Hepatocyte (in vitro differentiated cells): ENCODE measurements at places on chromosomes 7 and 10. TPM values are rescaled to one million over a fixed set of nuclear protein-coding genes. Genes with fewer than 3 reads are reported as not detected.

DNA sequence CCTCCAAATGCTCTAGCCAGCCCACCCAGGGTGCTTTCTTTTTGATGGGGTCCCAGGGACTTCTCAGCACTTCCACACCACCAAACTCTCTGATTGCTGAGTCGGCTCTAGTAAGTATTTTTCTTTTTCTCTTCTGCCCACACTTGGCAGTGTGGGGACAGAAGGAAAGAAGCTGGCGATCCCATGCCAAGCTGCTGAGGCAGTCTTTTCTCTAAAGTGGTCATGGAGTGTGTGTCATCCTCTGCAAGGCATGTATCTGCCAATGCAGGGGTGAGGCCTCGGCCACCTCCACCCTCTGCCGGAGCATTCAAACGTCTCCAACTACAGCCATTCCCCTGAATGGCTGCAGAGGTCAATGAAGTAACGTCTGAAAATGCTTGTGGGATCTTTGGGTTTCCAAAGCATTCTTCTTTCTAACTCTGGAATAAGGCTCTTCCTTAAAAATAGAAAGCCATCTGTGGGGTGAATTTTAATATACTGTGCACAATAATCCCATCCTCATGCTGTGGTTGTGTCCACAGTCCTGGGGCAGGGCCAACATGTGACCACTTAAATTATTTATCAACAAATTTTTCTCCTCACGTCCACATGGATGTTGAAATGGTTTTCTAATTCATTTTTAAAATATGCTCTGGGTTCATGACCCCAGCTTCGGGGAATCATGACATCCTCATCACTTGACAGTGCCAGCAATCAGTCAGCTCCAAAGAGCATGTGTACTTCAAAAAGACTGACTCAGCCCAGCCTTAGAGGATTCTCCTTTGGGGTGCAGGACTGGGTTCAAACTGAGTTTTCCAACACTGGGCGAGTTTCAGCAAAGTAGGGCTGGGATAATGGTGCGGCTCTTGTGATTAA is 171.3 kb upstream of the ITGB1 start:
- H3K4me3 ChIP-seq: no peak overlapping the region
- peak overlapping the region; percentile 31 for H3K27ac ChIP-seq
- peaks cover 7% of the 10 kb centered on the region for H3K4me1 ChIP-seq
- no peaks in the 10 kb centered on the region for H3K27me3 ChIP-seq
- no peak for DNase-seq
- H3K36me3 ChIP-seq: no peaks in the 10 kb centered on the region

DNA sequence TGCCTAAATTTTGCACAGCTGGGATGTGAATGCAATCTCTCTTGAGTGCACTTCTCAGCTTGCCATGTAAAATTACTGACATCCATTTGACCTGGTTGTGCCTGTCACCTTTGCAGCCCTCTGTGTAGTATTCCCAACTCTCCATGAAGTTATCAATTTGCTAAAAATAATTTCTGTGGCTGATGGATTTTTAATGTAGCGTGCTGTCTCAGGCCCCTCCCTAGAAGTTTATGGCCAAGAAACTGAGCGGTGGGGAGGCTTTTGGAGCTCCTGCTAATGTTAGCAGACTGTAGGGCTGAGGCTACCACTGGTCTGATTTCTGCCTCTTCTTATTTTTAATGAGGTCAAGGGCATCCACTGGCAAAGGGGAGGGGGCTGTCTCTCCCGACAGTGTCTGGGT is 577.0 kb upstream of the DPP6 start:
- no peaks in the 10 kb centered on the region for H3K27me3 ChIP-seq
- no peak overlapping the region for H3K27ac ChIP-seq
- H3K4me3 ChIP-seq: no peak overlapping the region
- DNase-seq: no peak
- H3K36me3 ChIP-seq: no peaks in the 10 kb centered on the region

DNA sequence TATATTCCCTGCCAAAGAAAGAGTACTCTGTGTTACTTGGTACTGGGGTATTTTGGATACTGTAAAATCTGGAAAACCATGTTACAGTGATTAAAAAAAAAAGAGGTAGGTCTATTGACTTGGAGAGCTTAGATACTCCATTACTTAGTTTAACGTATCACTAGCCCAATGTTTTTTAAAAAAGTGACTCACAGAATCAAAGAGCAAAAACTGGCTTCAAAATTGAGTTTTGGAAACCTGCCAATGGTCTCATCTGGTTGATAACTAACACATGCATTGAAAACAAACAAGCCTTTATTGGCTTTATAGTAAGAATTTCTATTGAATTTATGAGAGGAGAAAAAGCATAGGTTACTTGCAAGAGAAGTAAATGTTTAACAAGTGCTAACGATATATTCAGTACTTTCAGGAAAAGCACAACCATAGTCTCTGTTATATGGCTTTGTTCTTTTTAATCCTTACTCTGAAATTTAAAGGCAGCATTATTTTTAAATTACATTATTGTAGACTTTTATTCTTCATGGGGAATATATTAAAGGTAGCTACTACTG is 563.3 kb upstream of the SORCS1 start:
- no peaks in the 10 kb centered on the region for H3K27me3 ChIP-seq
- peaks cover 10% of the 10 kb centered on the region for H3K4me1 ChIP-seq
- H3K4me3 ChIP-seq: no peak overlapping the region
- H3K36me3 ChIP-seq: no peaks in the 10 kb centered on the region
- H3K27ac ChIP-seq: no peak overlapping the region

GRCh38 chr10:103818105-103818504 is 37.3 kb downstream of the SH3PXD2A start:
- H3K4me3 ChIP-seq: no peak overlapping the region
- DNase-seq: no peak
- H3K27me3 ChIP-seq: no peaks in the 10 kb centered on the region
- no peaks in the 10 kb centered on the region for H3K36me3 ChIP-seq

DNA sequence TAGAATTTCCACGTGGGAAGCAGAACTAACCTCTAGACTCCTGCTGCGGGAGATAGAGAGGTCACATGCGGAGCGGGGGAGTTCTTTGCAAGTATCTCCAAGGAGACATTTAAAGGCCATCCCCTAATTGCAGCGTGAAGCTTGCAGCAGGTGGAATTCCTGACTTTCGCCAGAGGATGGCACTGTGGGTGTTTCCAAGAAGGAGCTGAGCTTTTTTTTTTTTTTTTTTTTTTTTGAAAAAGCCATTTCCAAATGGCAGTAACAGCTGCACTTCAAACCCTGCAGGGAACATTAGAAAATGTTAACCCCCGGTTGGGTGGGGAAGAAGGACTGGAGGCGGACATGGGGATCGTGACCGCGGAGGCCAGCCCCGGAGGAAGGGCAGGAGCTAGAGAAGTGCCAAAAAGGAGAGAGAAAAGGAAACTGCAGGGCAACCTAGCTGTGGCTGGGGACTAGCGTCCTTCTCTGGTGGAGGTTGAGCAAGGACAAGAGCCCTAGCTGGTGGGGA is 487.7 kb downstream of the TYW1 start:
- H3K36me3 ChIP-seq: no peaks in the 10 kb centered on the region
- peak; percentile 87 for DNase-seq
- no peak overlapping the region for H3K4me3 ChIP-seq
- no peaks in the 10 kb centered on the region for H3K27me3 ChIP-seq
- no peak overlapping the region for H3K27ac ChIP-seq

GRCh38 chr7:155832581-155832981 is 20.3 kb upstream of the SHH start:
- peak overlapping the region; percentile 86 for H3K27ac ChIP-seq
- H3K27me3 ChIP-seq: no peaks in the 10 kb centered on the region
- no peak overlapping the region for H3K4me3 ChIP-seq
- no peaks in the 10 kb centered on the region for H3K36me3 ChIP-seq
- no peak for DNase-seq

GRCh38 chr7:41732843-41733306 is 30.0 kb upstream of the INHBA start:
- H3K27me3 ChIP-seq: no peaks in the 10 kb centered on the region
- no peak overlapping the region for H3K27ac ChIP-seq
- H3K36me3 ChIP-seq: no peaks in the 10 kb centered on the region
- no peak overlapping the region for H3K4me3 ChIP-seq
- no peak for DNase-seq
- H3K4me1 ChIP-seq: no peaks in the 10 kb centered on the region

GRCh38 chr10:96708456-96708855 is 11.9 kb downstream of the PIK3AP1 start:
- H3K27me3 ChIP-seq: no peaks in the 10 kb centered on the region
- no peak for DNase-seq
- no peaks in the 10 kb centered on the region for H3K36me3 ChIP-seq
- no peak overlapping the region for H3K4me3 ChIP-seq

- DNase-seq: no peak
- no peaks in the 10 kb centered on the region for H3K27me3 ChIP-seq
- H3K36me3 ChIP-seq: no peaks in the 10 kb centered on the region
- H3K4me3 ChIP-seq: no peak overlapping the region
- no peaks in the 10 kb centered on the region for H3K4me1 ChIP-seq
Observed at GRCh38 chr10:45034301-45034700, 33.6 kb downstream of the ZNF22 start.

GRCh38 chr7:75971961-75972763 is 22.2 kb downstream of the TMEM120A start:
- no peaks in the 10 kb centered on the region for H3K36me3 ChIP-seq
- H3K27ac ChIP-seq: peak overlapping the region; percentile 43
- no peak overlapping the region for H3K4me3 ChIP-seq
- peaks cover 4% of the 10 kb centered on the region for H3K4me1 ChIP-seq
- DNase-seq: no peak
- H3K27me3 ChIP-seq: no peaks in the 10 kb centered on the region

- peaks cover 6% of the 10 kb centered on the region for H3K4me1 ChIP-seq
- DNase-seq: no peak
- H3K36me3 ChIP-seq: no peaks in the 10 kb centered on the region
- no peak overlapping the region for H3K4me3 ChIP-seq
- H3K27ac ChIP-seq: no peak overlapping the region
Observed at GRCh38 chr10:43197834-43198681, 59.8 kb downstream of the CSGALNACT2 start.

- H3K36me3 ChIP-seq: no peaks in the 10 kb centered on the region
- no peaks in the 10 kb centered on the region for H3K27me3 ChIP-seq
- peaks cover 16% of the 10 kb centered on the region for H3K4me1 ChIP-seq
- peak overlapping the region; percentile 83 for H3K27ac ChIP-seq
- no peak for DNase-seq
Observed at GRCh38 chr7:138889582-138890498, 91.3 kb downstream of the KIAA1549 start.

- no peak overlapping the region for H3K4me3 ChIP-seq
- H3K27ac ChIP-seq: no peak overlapping the region
- no peak for DNase-seq
- H3K4me1 ChIP-seq: no peaks in the 10 kb centered on the region
- no peaks in the 10 kb centered on the region for H3K36me3 ChIP-seq
Observed at GRCh38 chr10:29546773-29547313, 87.9 kb downstream of the SVIL start.

- no peak overlapping the region for H3K27ac ChIP-seq
- H3K4me3 ChIP-seq: no peak overlapping the region
- H3K36me3 ChIP-seq: no peaks in the 10 kb centered on the region
- DNase-seq: no peak
- no peaks in the 10 kb centered on the region for H3K4me1 ChIP-seq
- H3K27me3 ChIP-seq: no peaks in the 10 kb centered on the region
Observed at GRCh38 chr10:109824206-109824605, 99.1 kb downstream of the XPNPEP1 start.

GRCh38 chr10:14681305-14681704 is 93.4 kb downstream of the FAM107B start:
- H3K4me3 ChIP-seq: no peak overlapping the region
- H3K36me3 ChIP-seq: no peaks in the 10 kb centered on the region
- no peaks in the 10 kb centered on the region for H3K4me1 ChIP-seq
- no peaks in the 10 kb centered on the region for H3K27me3 ChIP-seq
- DNase-seq: no peak

- peaks cover 9% of the 10 kb centered on the region for H3K4me1 ChIP-seq
- no peak overlapping the region for H3K4me3 ChIP-seq
- peak overlapping the region; percentile 66 for H3K27ac ChIP-seq
- no peaks in the 10 kb centered on the region for H3K36me3 ChIP-seq
- peak; percentile 53 for DNase-seq
- H3K27me3 ChIP-seq: no peaks in the 10 kb centered on the region
Observed at GRCh38 chr10:104340111-104340526, 1.9 kb upstream of the ITPRIP start.

DNA sequence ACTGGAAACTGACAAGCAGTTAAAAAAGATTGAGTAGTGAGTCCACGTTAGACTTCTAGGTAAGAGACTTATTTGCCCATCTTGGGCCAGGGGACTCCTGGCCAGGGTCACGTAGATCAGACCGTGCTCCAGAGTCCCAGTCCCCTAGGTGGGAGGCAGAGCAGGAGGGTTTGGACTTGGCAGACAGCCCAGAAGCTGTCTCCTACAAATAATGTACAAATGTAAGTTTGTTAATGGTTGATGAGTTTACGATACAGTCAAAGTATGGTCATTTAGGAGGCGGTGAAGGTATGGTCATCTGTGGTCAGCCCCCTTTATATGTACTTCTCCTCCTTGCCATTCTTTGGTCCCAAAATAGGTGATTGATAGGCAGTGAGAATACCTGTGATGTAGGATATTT is 28.2 kb downstream of the INPP5F start:
- H3K4me1 ChIP-seq: peaks cover 23% of the 10 kb centered on the region
- H3K27me3 ChIP-seq: no peaks in the 10 kb centered on the region
- no peak overlapping the region for H3K4me3 ChIP-seq
- peak; percentile 43 for DNase-seq
- H3K36me3 ChIP-seq: no peaks in the 10 kb centered on the region

GRCh38 chr10:131993275-131993674 is 11.6 kb upstream of the BNIP3 start:
- DNase-seq: no peak
- no peaks in the 10 kb centered on the region for H3K36me3 ChIP-seq
- H3K4me3 ChIP-seq: no peak overlapping the region
- H3K27ac ChIP-seq: no peak overlapping the region

GRCh38 chr10:121309164-121309563 is 289.1 kb downstream of the FGFR2 start:
- H3K4me1 ChIP-seq: peaks cover 11% of the 10 kb centered on the region
- H3K27me3 ChIP-seq: no peaks in the 10 kb centered on the region
- no peak overlapping the region for H3K4me3 ChIP-seq

- DNase-seq: no peak
- H3K36me3 ChIP-seq: no peaks in the 10 kb centered on the region
- peaks cover 6% of the 10 kb centered on the region for H3K27me3 ChIP-seq
Observed at GRCh38 chr10:130998642-130999041, 312.9 kb downstream of the TCERG1L start.

- H3K27me3 ChIP-seq: no peaks in the 10 kb centered on the region
- no peaks in the 10 kb centered on the region for H3K36me3 ChIP-seq
- H3K4me1 ChIP-seq: no peaks in the 10 kb centered on the region
- H3K27ac ChIP-seq: no peak overlapping the region
- H3K4me3 ChIP-seq: no peak overlapping the region
Observed at GRCh38 chr10:115514895-115515294, 421.7 kb downstream of the ATRNL1 start.

The SPAM1 gene
- total RNA-seq: 0.28 TPM in 1 of 2 replicates, not detected in the other

The SEPTIN7 gene
- total RNA-seq: 304 and 347 TPM in 2 replicates

The SCIN gene
- 3.7 and 6.7 TPM in 2 replicates for total RNA-seq

The KLF14 gene
- 0.24 TPM in 1 of 2 replicates, not detected in the other for total RNA-seq

The FAM3C gene
- 113 and 119 TPM in 2 replicates for total RNA-seq

The SKIDA1 gene
- 1.9 and 2.3 TPM in 2 replicates for total RNA-seq

The AKR1D1 gene
- 19.4 and 25.4 TPM in 2 replicates for total RNA-seq

The HOXA5 gene
- 0.08 and 0.70 TPM in 2 replicates for total RNA-seq

The MTURN gene
- total RNA-seq: 10.1 and 14.5 TPM in 2 replicates

The PDE1C gene
- 3.3 and 5.0 TPM in 2 replicates for total RNA-seq

The ZNF438 gene
- 3.2 and 5.0 TPM in 2 replicates for total RNA-seq

The CTAGE4 gene
- total RNA-seq: 5.5 and 5.8 TPM in 2 replicates
